ENCODE measurements at places on chromosomes 1 and 21. TPM values are rescaled to one million over a fixed set of nuclear protein-coding genes. Genes with fewer than 3 reads are reported as not detected.

The SDC3 gene
- total RNA-seq = 0.55 TPM

The KLHDC7A gene
- total RNA-seq = not detected

The LCE2A gene
- not detected for total RNA-seq

The LRRC53 gene
- not detected for total RNA-seq

The KRTAP21-2 gene
- not detected for total RNA-seq

The GPR25 gene
- total RNA-seq = 0.91 TPM

The PLA2G2D gene
- total RNA-seq = not detected

The TPRG1L gene
- 29.4 TPM for total RNA-seq

Measured in activated naive CD8-positive, alpha-beta T cell treated with anti-CD3 and anti-CD28 coated beads, Interleukin-2, amount 10 ng/mL, durations not matched to agents 7 days and 5 days (primary cell).